ENCODE measurements at places on chromosomes 5 and 9. TPM values are rescaled to one million over a fixed set of nuclear protein-coding genes. Genes with fewer than 3 reads are reported as not detected.

GRCh38 chr5:73381590-73382400, 66.8 kb downstream of the FOXD1 start:
- no peak for DNase-seq
- H3K27me3 ChIP-seq, result peaks cover 56% of the 10 kb centered on the region
- H3K4me3 ChIP-seq, result no peak overlapping the region

- H3K36me3 ChIP-seq, result no peaks in the 10 kb centered on the region
- DNase-seq, result no peak
- H3K27ac ChIP-seq, result no peak overlapping the region
- H3K27me3 ChIP-seq, result no peaks in the 10 kb centered on the region
- no peaks in the 10 kb centered on the region for H3K4me1 ChIP-seq
- H3K4me3 ChIP-seq, result no peak overlapping the region
These were observed 434.0 kb downstream of the GADD45G start for GRCh38 chr9:90038763-90039162.

- no peak for DNase-seq
- no peak overlapping the region for H3K4me3 ChIP-seq
- H3K27ac ChIP-seq, result no peak overlapping the region
- H3K27me3 ChIP-seq, result no peaks in the 10 kb centered on the region
These were observed 80.1 kb downstream of the COL15A1 start for GRCh38 chr9:99023831-99024230.

DNA sequence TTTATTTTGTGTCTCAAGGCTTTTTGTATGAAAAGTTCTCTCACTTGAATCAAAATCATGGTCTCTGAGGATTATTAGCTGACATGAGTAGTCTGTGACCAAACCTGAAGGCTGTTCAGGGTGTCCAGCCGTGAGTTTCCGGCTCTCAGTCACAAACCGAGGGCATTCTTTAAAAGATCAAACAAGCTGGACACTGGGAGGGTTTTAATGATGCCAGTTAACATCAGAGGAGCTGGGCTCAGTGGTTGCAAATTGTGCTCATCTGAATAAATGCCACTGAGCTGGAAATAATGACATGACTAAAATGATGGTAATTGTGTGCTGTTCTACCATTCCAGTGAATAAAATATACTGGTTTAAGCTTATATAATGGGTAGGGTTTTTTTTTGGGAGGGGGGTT, 153.1 kb downstream of the FOCAD start:
- no peaks in the 10 kb centered on the region for H3K36me3 ChIP-seq
- DNase-seq, result no peak
- peaks cover 19% of the 10 kb centered on the region for H3K4me1 ChIP-seq
- H3K4me3 ChIP-seq, result no peak overlapping the region
- no peaks in the 10 kb centered on the region for H3K27me3 ChIP-seq

DNA sequence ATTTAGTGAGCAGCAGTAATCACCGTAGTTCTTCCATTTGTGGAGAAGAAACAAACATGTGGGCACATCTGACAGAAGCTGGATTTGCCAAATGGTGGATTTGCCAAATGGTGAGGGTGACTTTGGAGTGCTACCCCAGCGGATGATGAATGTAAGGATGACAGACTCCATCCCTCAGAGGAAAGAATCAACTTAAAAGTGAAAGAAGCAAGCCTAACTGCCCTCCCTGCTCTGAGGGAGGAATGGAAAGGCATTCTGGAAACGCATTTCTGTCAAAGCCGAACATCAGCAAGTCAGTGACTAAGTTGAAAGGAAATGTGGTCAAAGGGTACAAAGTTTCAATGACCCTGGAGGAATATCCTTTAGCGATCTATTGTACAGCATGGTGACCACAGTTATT, 143.5 kb downstream of the GPBP1 start:
- no peak for DNase-seq
- no peaks in the 10 kb centered on the region for H3K36me3 ChIP-seq
- H3K4me1 ChIP-seq, result peaks cover 3% of the 10 kb centered on the region
- H3K27ac ChIP-seq, result no peak overlapping the region
- H3K4me3 ChIP-seq, result no peak overlapping the region
- H3K27me3 ChIP-seq, result no peaks in the 10 kb centered on the region

GRCh38 chr5:142820447-142820846, 50.3 kb downstream of the ARHGAP26 start:
- no peak overlapping the region for H3K27ac ChIP-seq
- no peaks in the 10 kb centered on the region for H3K27me3 ChIP-seq
- no peaks in the 10 kb centered on the region for H3K36me3 ChIP-seq
- no peak for DNase-seq
- no peak overlapping the region for H3K4me3 ChIP-seq

DNA sequence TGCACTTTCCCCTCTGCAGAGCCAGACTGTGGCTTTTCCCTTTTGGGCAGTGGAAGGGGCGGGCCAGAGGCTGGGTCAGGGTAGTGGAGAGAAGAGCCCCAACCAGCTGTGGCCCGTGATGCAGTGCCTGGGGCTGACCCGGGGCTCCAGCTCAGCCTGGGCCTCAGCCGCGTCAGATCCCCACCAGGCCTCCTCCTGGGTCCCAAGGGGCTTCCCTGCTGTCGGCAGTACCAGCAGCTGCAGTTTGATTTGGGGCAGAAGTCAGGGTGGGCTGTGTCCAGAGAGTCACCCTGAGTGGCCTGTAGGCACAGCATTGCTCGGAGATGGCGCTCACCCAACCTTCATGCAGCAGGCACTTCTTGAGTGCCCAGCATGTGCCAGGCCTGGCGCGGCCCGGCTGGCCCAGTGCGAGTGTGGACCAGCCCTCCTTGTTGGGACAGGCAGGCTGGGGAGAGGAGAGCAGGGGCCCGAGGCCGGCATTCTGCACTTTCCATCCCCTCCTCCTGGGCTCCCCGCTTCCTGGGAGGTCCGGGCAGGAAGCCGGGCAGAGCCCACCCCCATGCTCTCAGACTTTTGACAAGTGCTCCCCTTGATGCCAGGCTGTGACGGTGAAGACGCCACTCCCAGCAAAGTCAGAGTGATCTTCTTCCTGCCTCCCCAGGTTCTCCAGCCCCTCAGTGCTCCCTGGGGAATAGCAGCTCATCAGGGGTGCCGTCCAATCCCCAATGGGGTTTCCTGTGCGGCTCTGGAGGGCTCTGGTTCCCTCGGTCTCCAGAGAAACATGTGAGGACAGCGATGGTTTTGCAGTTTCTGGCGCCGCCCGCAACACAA, 88.3 kb upstream of the COL5A1 start:
- H3K36me3 ChIP-seq, result no peaks in the 10 kb centered on the region
- no peak for DNase-seq
- H3K4me1 ChIP-seq, result no peaks in the 10 kb centered on the region
- H3K4me3 ChIP-seq, result no peak overlapping the region
- peaks cover 3% of the 10 kb centered on the region for H3K27me3 ChIP-seq
- no peak overlapping the region for H3K27ac ChIP-seq

Gene SEMA6A
- 91.2 TPM for polyA plus RNA-seq

Gene TLR4
- 7.3 TPM for polyA plus RNA-seq

Gene ASPN
- 5.6 TPM for polyA plus RNA-seq
